NCI-H1417 treated with DMSO at 0.1 percent for 48 hours (cell line): ENCODE measurements at places on chromosomes 13 and 19.

- DNase-seq: no peak
Measured at GRCh38 chr13:47519626-47520025, 481.4 kb downstream of the SUCLA2 start.

DNA sequence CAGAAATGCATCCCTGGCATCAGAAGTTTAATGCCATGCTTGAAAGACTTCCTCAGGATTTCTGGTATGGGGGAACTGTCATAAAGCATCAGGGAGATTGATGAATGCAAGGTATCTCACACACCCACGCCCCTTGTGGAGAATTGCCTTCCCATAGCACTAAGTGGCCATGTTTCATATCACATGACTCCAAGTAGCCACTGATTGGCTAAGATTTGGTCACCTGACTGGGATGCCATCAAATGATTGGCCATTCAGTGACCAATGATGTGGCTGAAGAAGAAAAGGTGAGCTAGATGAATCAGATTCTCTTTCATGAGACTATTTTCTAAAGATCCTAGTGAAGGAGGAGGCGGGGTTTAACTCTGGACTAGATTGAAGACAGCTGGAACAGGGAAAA is 7.3 kb downstream of the KLK8 start:
- DNase-seq: no peak

GRCh38 chr13:86757236-86757978 is 913.8 kb upstream of the SLITRK5 start:
- DNase-seq: no peak

DNA sequence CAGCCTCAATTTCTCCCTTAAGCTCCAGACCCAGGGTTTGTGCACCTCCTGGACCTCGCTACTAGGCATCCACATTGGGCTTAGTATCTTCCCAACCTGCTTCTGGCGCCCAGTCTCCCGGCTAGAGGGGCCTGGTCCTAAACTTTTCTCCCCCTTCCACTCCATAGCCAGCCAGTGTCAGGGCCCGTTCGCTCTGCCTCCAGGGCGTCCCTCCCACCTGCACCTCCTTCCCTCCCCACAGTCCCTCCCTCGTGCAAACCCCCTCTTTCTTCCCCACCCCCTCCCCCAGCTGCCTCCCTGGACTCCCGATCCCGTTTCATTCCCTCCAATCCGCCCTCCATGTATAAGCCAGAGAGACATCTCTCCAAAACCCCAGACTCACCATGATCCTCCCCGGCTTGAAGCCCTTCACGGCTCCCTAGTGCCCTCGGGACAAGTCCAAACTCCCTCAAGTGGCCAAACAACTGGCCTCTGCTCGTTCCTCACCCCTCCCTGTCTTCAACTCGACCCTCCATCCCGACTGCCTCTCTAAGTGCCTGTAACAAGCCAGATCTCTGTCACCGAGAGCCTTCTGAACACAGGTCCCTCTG is 997 bp upstream of the SAMD4B start:
- DNase-seq: no peak

DNA sequence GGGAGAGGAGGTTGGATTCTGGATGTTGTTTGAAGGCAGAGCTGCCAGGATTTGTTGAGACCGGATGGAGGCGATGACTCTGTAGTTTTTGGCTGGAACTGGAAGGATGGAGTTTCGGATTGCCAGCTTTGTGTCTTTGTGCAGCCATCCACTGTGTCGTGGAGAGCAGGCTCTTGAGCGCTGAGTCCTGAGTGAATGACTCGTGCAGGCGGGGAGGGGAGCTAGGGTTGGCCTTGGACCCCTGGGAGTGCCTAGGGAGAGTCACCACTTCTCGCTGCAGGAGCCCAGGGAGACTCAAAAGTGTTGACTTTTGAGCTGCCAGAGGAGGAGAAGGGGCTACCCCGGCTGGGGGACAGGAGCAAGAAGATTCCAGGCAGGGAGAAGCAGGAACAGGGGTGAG is 3.9 kb downstream of the TOMM40 start:
- DNase-seq: no peak

GRCh38 chr13:43196086-43196621 is 172.8 kb downstream of the DNAJC15 start:
- no peak for DNase-seq

GRCh38 chr19:5960005-5961001 is 17.6 kb downstream of the RANBP3 start:
- DNase-seq: no peak

- DNase-seq: no peak
Measured at GRCh38 chr19:11405846-11406643, 13.1 kb downstream of the RGL3 start.

DNA sequence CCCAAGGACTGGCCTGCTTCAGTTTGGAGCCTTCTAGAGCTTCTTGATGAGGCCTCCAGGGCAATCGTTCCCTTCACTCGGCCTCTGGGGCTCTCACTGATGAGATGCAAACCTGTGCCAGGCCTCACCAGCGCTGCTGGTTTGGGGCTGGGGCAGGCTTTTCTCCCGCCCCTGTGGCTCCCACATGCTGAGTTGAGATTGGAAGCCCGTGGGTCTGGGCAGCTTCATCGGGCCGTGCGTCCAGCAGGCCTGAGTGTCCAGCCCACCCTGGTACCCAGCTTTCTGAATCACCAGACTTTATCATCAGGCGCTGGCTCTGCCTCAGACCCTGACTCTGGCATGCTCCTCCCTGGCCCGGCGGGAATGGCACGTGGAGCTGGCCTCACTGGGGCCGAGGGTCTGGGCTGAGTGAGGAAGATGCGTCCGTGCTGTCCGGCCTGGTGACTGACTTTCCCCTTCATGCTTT is 4.3 kb downstream of the CALM3 start:
- no peak for DNase-seq

DNA sequence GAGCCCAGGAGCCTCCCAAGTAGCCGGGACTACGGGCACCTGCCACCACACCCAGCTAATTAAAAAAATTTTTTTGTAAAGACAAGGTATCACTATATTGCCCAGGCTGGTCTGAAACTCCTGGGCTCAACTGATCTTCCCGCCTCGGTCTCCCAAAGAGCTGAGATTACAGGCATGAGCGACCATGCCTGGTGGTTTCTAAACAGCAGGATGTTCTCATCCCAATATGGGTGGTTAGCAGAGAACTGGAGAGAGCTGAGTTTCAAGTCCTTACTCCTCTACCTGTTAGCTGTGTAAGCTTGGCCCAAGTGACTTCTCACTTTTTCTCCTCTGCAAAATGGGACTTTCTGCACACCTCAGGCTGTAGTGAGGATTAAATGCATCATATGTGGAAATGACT is 8.0 kb downstream of the TMEM91 start:
- DNase-seq: no peak

DNA sequence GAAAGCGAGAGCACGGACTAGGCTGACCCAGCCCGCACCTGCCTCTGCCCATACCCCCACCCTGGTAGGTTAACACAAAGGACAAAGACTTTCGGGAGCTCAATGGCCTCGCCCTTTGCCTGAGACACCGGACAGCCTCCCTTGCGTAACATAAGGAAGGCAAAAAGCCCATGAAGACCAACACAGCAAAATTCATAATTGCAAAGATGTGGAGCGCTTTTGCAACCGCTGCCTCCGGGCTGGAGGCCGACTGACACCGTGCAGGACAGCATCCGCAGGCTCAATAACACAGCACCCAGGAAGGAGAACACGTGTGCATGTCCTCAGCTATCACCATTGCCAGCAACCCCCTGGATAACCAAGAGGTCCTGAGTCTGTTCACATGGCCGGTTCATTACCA is 15.4 kb downstream of the LILRA1 start:
- DNase-seq: no peak

- DNase-seq: no peak
Measured at GRCh38 chr13:36518707-36519106, 86.4 kb downstream of the CCNA1 start.

DNA sequence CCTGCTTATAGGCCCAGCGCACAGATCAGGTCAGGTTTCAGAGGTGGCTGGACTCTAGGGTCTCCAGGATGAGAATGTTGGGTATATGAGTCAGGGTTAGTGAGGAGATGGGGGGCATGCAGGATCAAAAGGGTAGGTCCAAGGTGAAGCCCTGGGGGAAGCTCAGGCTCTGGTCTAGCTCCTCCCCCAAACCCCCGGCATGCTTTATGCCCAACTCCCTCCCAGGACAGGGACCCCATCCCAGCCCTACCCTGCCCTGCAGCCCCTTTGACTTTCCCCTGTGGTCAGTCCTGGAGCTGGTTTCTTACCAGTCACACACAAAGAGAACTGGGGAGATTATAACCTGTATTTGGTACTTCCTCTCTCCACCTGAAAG is 9.8 kb upstream of the CEACAM18 start:
- DNase-seq: no peak
